NCI-H1930 (cell line): ENCODE measurements at places on chromosomes 3 and 15.

- no peak for DNase-seq
Observed at GRCh38 chr15:29528276-29528675, 258.7 kb upstream of the NSMCE3 start.

DNA sequence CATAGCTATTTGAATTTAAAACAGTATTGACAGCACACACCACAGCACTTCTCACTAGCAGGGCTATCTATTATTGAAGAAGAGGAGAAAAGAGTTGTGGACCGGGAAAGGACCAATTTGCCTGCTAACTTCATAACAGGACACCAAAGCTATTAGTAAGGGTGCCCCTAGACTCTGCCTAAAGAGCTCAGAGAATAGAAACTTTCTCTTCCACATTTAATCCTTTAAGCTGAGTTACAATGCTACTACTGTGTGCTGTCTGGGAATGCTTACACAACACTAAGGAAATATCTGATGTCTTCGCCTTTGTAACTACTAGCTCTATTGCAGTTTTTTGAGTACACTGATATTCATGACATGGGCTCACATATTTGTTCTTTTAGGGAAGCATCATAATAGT lies 13.5 kb upstream of the AADAC start:
- DNase-seq: no peak

GRCh38 chr15:95989392-95989791 lies 341.1 kb upstream of the NR2F2 start:
- no peak for DNase-seq

DNA sequence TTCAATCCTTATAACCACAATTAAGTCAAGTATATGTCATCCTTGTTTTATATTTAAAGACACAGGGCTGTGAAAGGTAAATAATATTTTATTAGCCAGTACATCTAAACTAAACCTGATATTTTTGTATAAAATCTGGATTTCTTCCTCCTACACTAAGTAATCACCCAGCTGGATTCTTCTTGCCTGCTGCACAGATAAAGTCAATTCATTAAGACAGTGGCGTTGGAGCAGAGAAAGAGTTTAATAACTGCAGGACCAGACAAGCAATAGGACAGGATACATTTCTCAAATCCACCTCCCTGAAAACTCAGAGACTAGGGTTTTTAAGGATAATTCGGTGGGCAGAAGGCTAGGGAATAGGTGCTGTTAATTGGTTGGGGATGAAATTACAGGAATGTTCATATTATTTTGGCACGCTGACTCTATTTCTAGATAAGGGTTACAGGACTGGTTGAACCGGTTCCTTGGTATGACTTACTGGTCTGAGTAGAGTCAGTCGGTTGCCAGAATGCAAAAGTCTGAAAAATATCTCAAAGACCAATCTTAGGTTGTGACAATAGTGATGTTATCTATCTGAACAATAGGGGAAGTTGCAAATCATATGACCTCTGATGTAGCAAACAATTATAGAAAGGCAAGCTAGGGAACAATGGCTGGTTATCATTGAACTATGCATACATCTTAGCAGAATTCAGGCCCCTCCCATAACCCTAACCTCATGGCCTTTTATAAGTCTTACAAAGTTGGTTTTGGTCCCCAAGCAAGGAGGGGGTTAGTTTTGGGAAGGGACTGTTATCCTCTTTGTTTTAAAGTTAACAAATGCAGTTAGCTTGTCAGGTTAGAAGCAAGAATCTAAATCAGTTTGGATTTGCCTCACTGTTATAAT lies 244.8 kb downstream of the ALCAM start:
- DNase-seq: no peak

- no peak for DNase-seq
Observed at GRCh38 chr15:75872403-75872990, 29.2 kb downstream of the UBE2Q2 start.

DNA sequence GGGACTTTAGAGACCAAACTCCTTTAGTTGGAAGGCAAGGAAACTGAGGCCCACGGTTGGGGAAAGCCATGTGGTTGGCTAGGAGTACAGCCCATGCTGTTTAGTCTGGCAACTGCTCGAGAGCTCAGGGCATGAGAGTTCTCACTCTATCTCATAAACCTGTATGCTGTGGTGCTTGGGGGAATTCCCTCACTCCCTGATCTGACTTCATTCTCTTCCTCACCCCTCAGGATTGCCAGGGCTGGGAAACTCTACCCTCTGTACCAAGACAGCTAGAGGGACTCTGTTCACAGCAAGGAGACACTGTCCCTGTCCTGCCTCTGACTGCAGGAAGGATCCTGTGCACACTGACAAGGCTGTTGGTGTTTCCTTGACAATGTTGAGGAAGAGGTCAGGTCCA lies 230.2 kb downstream of the ZNF621 start:
- DNase-seq: no peak

- no peak for DNase-seq
Observed at GRCh38 chr3:21645121-21645897, 105.7 kb downstream of the ZNF385D start.

GRCh38 chr3:150225986-150226385 lies 182.1 kb upstream of the TSC22D2 start:
- no peak for DNase-seq

DNA sequence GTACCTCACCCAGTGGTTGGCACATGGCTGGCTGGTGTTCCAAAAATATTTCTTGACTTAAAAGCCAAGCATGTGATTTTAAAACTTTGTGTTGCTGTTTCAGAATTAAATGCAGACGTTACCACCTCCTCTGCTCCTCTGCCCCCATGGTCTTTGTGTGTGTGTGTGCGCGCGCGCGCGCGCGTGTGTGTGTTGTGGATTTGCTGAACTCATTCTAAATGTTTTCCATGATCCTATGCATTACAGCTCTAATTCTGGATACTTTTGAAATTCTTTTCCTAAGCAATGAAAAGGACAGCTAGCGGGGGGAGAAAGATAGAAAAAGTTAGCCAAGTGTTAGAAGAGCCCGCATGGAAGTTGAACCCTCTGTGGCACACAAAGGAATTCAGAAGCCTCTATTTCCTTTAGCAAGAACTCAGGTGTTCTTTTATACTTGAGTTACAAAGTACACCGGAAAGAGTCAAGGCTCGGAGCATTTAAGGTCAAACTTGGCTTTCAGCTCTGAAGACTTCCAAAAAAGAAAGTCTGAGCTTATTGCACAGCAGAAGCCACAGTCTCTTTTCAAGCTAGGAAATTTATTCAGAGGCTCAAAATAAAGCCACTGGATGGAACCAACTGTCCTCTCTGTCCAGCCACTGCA lies 350.5 kb upstream of the TBL1XR1 start:
- no peak for DNase-seq

DNA sequence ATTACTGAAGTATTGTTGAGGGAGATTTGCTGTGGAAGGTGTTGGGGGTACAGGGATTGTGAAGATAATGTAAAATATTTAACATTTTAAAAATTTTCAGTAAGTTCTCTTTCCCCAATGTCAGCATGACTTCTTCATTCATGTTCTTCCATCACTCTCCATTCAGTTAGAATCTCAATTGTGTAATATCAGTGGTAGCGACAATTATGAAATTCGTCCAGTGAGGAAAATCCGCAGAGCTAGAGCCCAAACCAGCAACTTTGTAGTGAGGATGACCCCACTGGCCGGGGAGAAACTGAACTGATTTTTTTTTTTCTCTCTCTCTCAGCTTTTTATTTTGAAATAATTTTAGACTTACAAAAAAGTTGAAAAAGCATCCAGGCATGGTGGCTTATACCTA lies 171.7 kb downstream of the PGPEP1L start:
- DNase-seq: no peak

- no peak for DNase-seq
Observed at GRCh38 chr15:45156744-45157455, 27.1 kb downstream of the DUOX1 start.

DNA sequence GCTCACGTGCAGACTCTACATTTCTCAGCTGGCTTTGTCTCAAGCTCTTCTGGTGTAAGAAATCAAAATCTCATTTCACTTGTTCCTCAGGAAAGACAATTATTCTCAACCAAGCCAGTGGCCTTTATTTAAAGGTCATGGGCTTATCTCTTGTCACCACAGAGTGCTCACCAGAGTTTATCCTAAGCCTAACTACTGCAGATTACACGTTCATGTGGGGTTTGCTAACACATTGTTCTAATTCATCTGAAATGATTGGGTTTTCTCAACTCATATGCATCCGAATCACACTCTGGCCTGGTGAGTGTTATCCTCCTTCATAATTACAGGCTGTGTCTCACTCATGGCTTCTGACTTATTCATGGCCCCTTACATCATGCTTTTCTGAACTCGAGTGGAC lies 83.3 kb upstream of the TSC22D2 start:
- DNase-seq: no peak

GRCh38 chr3:88019024-88019423 lies 39.8 kb downstream of the CGGBP1 start:
- no peak for DNase-seq

DNA sequence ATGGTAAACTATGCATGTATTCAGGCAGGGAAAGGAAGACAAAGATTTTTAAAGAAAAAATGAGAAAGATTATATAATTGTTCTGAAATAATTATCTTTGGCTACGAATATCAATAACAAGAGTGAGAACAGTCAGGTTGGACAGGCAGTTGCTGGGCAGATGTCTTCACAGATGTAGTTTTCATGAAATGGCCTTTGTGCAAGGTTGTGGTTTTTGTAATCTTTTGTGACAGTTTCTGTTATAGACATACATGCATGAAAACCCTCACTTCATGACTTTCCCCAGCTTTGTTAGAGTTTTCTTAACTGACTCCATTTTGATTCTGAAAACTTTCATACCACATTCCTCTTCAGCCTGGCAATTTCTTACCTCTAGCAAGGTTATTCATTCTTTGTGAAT lies 34.9 kb upstream of the SLC25A36 start:
- DNase-seq: no peak

GRCh38 chr3:47802734-47803479 lies at the start of gene DHX30:
Gene DHX30, plus strand, starts transcription at chr3:47803138. Its CDS starts 7,546 bp downstream, at chr3:47810684.
- peak; percentile 64 for DNase-seq

DNA sequence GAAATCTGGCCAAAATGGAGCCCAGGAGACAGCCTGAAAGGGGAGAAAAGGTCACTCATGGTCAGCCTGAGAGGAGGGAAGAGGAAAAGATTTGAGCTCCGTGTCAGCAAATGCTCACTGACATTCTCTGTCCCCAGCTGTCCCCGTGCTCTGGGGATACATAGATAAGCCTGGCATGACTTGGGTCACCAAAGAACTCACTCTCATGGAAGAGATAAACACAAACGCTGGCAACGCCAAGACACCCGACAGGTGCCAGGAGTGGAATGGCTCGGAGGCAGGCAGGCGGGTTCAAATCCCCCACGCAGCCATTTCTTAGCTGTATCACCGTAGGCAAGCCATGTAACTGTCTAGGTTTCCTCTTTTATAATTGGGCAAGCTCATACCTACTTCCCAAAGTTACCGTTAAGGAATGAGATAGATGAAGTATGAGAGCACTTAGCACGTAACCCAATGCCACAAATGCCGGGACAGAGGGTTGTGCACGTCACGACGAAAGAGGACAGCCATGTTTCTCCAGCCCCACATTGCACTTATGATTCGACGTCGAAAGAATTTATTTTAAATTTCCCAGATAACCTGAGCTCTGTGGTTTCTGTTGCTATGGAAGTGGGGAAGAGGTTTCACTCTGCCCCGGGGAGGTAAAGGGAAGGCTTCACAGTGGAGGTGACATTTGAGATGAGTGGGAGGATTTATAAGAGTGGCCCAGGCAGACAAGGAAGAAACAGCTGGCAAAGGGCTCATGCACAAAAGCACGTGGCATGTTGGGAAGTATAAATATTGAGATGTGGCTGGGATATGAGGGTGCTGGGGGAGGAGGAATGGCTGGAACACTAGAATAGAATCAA lies 41.4 kb upstream of the TSEN2 start:
- no peak for DNase-seq

- no peak for DNase-seq
Observed at GRCh38 chr3:65170390-65171042, 482.7 kb upstream of the ADAMTS9 start.

DNA sequence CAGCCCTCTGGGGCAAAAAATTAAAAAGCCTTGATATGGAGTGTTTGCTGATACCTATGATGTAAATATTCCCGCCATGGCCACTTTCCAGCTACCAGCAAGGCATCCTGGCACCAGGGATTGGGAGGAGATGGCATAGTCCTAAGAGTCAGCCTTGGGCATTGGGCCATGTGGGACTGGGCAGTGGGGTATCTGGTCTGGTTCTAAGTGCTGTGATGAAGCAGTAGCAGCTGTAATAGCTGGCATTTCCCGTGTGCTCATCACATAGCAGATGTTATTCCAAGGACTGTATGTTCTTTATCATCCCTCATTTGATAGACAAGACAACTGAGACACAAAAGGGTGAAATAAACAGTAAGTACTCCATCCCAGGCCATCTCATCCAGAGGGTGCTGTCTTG lies 6.9 kb upstream of the SACM1L start:
- DNase-seq: no peak

GRCh38 chr3:15260531-15260930 lies 54.5 kb downstream of the CAPN7 start:
- DNase-seq: no peak

- no peak for DNase-seq
Observed at GRCh38 chr3:98733812-98734281, 29.3 kb upstream of the ST3GAL6 start.

DNA sequence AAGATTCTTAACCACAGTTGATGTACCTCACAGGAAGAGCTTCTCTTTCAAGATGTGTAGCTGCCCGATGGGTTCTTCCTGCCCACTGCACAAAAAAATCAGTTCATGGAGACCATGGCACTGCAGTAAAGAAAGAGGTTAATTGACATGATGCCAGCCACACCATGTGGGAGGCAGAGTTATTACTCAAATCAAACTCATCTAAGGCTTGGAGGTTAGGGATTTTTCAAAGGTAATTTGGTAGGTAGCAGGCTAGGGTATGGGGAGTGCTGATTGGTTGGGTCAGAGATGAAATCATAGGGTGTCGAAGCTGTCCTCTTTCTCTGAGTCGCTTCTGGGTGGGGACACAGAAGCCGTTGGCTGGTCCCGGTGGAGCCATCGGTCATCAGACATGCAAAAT lies 57.4 kb upstream of the BDH1 start:
- no peak for DNase-seq
